Psoas muscle (tissue), 8 donors: ENCODE measurements at places on chromosomes 1 and 21. TPM values are rescaled to one million over a fixed set of nuclear protein-coding genes. Genes with fewer than 3 reads are reported as not detected.

IL6R gene
- total RNA-seq, result 68.0 TPM

PCP4L1 gene
- not detected for total RNA-seq

IL12RB2 gene
- 6.8 TPM for total RNA-seq

RNF186 gene
- total RNA-seq, result not detected

MYOC gene
- total RNA-seq, result 3.1 TPM

TMEM269 gene
- 0.17 TPM for total RNA-seq
